DND-41 (cell line): ENCODE measurements at places on chromosomes 7 and 10.

DNA sequence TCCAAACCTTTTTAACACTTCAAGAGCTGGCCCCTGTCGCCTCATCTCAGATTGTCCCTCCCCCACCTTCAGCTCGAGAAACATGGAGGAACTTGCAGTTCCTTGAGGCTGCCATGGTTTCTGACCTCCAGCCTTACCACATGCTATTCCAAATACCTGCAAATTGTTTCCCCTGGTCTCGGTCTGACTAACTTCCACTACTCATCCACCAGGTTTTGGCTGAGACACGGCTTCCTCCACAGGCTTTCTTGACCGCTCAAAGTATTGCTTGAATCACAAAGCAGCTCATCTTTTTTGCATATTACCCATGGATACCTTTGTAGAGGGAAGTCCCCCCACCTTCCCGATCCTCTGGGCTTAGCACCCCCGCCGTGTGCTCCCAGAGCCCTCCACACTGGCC lies 5.2 kb upstream of the SAMD8 start:
- no peak for DNase-seq

DNA sequence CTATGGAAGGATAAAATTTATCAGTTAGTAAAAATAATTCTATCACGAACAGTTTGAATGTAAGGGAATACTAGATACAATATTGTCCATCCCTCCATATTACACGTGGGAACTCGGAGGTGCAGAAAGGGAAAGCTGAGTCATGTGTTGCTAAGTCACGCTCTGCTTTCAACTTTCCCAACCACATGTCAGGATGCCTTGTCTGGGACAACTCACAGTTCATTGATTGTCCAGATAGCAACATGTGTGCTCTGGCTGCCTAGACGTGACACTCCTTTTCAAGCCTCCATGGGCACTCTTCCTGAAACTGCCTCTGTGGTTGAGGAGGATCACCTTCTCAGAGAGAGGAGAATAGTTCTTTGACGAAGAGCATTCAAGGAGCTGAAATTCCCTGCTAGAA lies 808.1 kb downstream of the GRID1 start:
- no peak for DNase-seq

DNA sequence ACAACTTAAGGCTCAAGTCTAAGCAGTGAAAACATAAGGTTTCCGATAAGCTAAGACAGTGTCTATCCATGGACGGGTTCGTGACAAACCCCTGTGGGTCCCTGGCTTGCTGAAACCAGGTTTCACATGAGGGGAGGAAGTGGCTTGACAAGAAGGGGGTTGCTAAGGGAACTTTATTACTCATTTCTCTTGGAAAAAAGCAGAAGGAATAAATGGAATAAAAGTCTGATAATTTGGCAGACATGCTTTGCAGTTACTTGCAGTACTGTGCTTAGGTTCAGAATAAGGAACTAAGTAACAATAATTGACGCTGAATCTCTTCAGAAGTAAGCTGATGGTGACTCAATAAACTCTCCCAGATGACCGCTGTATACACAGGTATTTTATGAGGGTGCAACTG lies 34.7 kb downstream of the RBM17 start:
- DNase-seq = no peak

DNA sequence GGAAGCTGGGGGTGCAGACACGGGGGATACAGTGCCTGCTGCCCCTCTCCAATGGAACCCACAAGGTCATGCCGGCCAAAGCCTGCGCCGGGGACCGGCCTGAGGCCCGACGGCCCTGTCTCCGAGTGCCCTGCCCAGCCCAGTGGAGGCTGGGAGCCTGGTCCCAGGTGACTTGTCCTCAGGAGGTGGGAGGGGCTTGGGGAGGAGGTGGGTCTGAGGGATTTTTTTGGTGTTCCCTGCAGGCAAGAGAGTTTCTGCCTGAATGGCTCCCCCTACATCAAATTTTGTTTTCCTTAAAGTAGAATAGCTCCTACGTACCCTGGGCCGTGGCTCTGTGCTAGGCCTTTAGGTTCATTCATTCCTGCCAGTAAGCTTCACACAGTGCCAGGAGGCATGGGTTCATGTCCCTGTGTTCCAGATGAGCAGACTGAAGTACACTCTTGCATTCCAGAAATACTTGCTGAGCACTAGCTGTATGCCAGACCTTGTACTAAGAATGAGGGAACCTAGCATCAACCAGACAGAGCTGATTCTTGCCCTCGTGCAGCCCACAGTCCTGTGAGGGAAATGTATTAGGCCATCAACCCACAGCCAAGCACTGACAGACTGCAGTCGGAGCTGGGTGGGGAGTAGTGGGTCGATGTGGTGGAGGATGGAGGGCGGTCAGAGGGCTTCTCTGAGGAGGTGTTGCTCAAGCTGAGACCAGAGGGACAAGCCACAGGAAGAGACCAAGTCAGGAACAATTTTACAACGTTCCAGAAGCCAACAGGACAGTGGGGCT lies 31.1 kb downstream of the TBATA start:
- no peak for DNase-seq

- no peak for DNase-seq
These were observed 7.9 kb upstream of the SEPTIN7 start for GRCh38 chr7:35792873-35793489.
